ENCODE measurements at places on chromosomes 11 and 22. TPM values are rescaled to one million over a fixed set of nuclear protein-coding genes. Genes with fewer than 3 reads are reported as not detected.

GRCh38 chr11:116742104-116742503 lies 30.7 kb downstream of the BUD13 start:
- DNase-seq, result peak; percentile 14
- H3K27me3 ChIP-seq, result no peaks in the 10 kb centered on the region
- H3K4me3 ChIP-seq, result no peak overlapping the region
- H3K27ac ChIP-seq, result no peak overlapping the region
- 0 out of 2 replicates have a peak, but pooled peaks cover 3% of the 10 kb centered on the region for H3K36me3 ChIP-seq

GRCh38 chr22:20630873-20631617 lies 123.6 kb downstream of the MED15 start:
- no peak overlapping the region for H3K27ac ChIP-seq
- H3K27me3 ChIP-seq, result no peaks in the 10 kb centered on the region
- no peaks in the 10 kb centered on the region for H3K4me1 ChIP-seq
- H3K36me3 ChIP-seq, result no peaks in the 10 kb centered on the region
- no peak overlapping the region for H3K4me3 ChIP-seq

GRCh38 chr11:100705447-100705846 lies 18.4 kb downstream of the ARHGAP42 start:
- no peak overlapping the region for H3K4me3 ChIP-seq
- H3K27ac ChIP-seq, result no peak overlapping the region
- no peaks in the 10 kb centered on the region for H3K27me3 ChIP-seq
- peaks cover 12% of the 10 kb centered on the region for H3K4me1 ChIP-seq
- no peak for DNase-seq
- no peaks in the 10 kb centered on the region for H3K36me3 ChIP-seq

DNA sequence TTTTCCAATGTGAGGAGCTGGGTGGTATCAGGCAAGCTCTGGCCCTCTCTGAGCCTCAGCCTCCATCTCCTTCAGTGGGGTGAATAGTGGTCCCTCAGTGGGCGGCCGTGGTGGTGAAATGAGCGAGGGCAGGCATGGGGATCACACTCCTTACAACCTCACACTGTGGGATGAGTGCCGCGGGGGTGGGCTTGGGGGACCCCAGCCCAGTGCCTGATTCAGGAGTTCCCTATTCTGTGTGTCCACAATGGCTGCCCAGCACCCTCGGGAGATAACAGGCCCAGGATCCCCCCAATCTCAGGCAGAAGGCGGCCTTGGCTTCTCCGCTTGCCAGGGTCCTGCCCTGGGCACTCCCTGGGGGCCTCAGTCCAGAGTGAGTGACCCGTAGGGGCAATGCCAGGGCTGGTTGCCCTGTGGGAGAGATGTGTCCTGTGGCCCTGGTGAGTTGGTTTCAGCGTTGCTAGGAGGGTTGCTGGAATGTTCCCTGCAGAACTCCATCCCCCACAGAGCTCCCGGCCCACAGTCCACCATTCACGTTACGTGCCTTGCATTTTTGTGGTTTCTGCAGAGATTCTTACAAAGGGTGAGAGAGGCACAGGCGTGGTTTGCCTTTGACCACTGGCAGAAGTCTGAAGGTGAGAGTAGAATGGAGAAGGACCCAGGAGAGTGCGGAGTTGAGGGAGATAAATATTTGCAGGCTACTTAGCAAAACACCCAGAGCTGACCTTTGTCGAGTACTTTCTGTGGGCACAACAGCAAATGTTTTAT lies 2.9 kb downstream of the ALDH3B1 start:
- H3K36me3 ChIP-seq, result no peaks in the 10 kb centered on the region
- no peaks in the 10 kb centered on the region for H3K27me3 ChIP-seq
- H3K27ac ChIP-seq, result no peak overlapping the region
- H3K4me3 ChIP-seq, result no peak overlapping the region
- no peak for DNase-seq

- no peak overlapping the region for H3K27ac ChIP-seq
- H3K36me3 ChIP-seq, result no peaks in the 10 kb centered on the region
- no peak for DNase-seq
These were observed 55.8 kb downstream of the CLMP start for GRCh38 chr11:123139206-123139605.

DNA sequence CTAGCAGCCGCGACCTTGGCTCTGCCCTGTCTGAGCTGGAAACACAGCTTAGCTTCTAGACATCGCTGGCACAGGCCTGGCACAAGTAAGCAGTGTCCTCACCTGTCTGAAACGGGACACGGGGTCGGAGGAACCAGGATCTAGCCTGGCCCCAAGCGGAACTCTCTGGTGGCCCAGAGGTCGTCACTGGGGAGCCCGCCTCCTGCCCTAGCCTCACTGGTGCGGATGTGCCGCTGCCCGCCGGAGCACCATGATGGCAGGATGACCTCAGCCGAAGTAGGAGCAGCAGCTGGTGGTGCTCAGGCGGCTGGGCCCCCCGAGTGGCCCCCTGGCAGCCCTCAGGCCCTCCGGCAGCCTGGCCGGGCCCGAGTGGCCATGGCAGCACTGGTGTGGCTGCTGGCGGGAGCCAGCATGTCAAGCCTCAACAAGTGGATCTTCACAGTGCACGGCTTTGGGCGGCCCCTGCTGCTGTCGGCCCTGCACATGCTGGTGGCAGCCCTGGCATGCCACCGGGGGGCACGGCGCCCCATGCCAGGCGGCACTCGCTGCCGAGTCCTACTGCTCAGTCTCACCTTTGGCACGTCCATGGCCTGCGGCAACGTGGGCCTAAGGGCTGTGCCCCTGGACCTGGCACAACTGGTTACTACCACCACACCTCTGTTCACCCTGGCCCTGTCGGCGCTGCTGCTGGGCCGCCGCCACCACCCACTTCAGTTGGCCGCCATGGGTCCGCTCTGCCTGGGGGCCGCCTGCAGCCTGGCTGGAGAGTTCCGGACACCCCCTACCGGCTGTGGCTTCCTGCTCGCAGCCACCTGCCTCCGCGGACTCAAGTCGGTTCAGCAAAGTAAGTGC lies 871 bp downstream of the SLC35E4 start:
- peaks cover 4% of the 10 kb centered on the region for H3K36me3 ChIP-seq
- peaks cover 10% of the 10 kb centered on the region for H3K4me1 ChIP-seq
- 0 out of 2 replicates have a peak, but pooled peaks cover 3% of the 10 kb centered on the region for H3K27me3 ChIP-seq
- H3K4me3 ChIP-seq, result peak overlapping the region; percentile 80
- peak; percentile 47 for DNase-seq
- no peak overlapping the region for H3K27ac ChIP-seq

GRCh38 chr11:122343210-122343609 lies 227.2 kb upstream of the BLID start:
- H3K4me3 ChIP-seq, result no peak overlapping the region
- no peak overlapping the region for H3K27ac ChIP-seq
- no peaks in the 10 kb centered on the region for H3K36me3 ChIP-seq
- H3K4me1 ChIP-seq, result no peaks in the 10 kb centered on the region
- H3K27me3 ChIP-seq, result no peaks in the 10 kb centered on the region
- DNase-seq, result no peak

DNA sequence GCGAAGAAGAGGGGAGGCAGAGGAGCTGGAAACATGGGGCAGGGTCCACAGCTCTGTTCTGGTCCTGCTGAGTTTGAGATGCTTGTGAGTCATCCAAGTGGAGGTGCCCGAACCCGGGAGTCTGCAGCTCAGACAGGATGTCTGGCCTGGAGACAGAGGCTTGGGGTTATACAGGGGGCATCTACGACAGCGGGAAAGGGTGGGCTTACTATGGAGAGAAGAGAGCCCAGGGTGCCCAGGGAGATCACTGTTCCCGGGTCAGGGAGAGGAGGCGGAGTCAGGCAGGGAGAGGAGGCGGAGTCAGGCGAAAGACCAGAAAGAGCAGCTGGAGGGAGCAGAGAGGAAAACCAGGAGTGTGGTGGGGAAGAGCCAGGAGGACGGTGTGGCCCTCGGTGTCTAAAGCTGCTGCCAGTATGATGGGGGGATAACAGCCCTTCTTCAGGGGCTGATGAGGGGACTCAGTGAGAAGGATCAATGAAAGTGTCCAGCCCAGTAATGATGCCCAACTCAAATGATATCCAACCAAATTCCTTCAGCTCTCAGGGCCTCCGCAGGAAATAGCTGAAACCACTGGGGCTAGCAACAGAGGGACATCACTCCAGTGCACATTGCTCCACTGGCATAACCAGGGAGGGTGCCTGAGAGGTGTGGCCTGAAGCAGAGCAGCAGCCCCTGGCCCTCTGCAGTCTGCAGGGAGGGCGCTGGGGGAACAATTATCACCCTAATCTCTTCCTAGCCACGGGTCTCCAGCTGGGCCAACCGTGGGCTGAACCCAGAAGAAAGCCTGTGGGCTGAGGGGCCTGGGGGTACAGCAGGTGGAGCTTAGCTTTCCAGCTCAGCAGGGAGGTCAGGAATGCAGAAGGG lies 2.6 kb upstream of the LTBP3 start:
- peak overlapping the region; percentile 35 for H3K4me3 ChIP-seq
- peak; percentile 83 for DNase-seq
- H3K27ac ChIP-seq, result no peak overlapping the region
- H3K36me3 ChIP-seq, result no peaks in the 10 kb centered on the region
- H3K4me1 ChIP-seq, result peaks cover 35% of the 10 kb centered on the region

- H3K36me3 ChIP-seq, result no peaks in the 10 kb centered on the region
- no peaks in the 10 kb centered on the region for H3K4me1 ChIP-seq
- no peak overlapping the region for H3K27ac ChIP-seq
- H3K4me3 ChIP-seq, result no peak overlapping the region
- no peak for DNase-seq
These were observed 857.8 kb upstream of the FAT3 start for GRCh38 chr11:91366816-91367215.

DNA sequence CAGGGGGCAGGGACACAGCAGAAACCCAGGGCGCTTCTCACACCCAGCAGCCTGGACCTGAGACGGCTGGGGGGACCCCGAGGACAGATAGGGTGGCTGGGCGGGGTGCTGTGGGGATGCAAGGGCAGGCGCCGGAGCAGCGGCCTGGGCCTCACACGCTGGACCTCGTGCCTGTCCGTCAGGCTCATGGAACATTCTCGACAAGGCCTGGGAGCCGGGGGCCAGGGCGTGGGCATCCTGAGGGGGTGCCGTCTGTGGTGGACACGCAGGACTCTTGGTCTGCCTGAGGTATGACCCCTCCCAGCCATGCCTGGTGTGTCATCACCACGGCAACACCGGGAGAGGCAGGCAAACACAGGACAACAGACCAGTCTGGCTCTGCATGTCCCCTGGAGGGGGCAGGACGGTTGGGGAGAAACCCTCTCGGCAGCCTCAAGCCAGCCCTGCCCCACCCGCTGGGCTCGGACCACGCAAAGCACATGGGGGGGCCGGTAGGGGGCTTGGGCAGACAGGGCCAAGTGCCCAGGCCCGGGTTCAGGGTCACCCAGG lies 21.4 kb downstream of the MRPL23 start:
- no peaks in the 10 kb centered on the region for H3K36me3 ChIP-seq
- DNase-seq, result no peak
- no peak overlapping the region for H3K27ac ChIP-seq
- no peaks in the 10 kb centered on the region for H3K4me1 ChIP-seq
- H3K27me3 ChIP-seq, result no peaks in the 10 kb centered on the region

- DNase-seq, result no peak
- no peaks in the 10 kb centered on the region for H3K4me1 ChIP-seq
- no peak overlapping the region for H3K4me3 ChIP-seq
- H3K27me3 ChIP-seq, result no peaks in the 10 kb centered on the region
- no peaks in the 10 kb centered on the region for H3K36me3 ChIP-seq
- H3K27ac ChIP-seq, result no peak overlapping the region
These were observed 46.4 kb upstream of the FTH1 start for GRCh38 chr11:62013537-62014476.

DNA sequence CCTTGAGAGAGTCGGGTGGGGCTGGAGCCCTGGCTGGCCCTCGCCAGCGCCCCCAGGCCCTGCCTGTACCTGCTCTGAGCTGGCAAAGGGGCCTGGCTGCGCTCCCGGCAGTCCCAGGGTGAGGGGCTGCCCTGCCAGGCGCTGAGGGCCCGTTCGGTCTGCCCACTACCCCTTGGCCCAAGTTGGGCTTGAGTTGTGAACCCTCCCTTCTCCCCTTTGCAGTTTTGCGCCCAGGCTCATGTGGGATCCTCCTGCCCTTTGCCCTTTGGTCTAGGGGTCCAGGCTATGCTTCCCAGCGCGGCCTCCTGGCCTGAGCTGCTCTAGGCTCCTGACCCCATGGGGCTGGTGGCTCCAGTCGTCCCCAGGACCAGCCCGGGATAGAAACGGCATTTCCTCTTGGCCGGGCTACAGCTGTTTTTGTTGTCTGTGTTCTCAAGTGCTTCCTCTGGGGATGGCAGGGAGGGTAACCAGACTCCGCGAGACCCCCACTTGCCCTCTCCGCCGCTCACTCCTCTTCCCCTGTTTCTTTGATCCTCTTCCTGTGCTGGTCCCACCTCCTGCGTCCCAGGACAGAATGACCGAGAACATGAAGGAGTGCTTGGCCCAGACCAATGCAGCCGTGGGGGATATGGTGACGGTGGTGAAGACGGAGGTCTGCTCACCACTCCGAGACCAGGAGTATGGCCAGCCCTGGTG lies 34.9 kb downstream of the PRDM11 start:
- 0 out of 2 replicates have a peak, but pooled peaks cover 5% of the 10 kb centered on the region for H3K27me3 ChIP-seq
- H3K36me3 ChIP-seq, result no peaks in the 10 kb centered on the region
- DNase-seq, result peak; percentile 44
- peaks cover 13% of the 10 kb centered on the region for H3K4me1 ChIP-seq

- H3K4me3 ChIP-seq, result no peak overlapping the region
- no peaks in the 10 kb centered on the region for H3K27me3 ChIP-seq
- no peak for DNase-seq
- H3K36me3 ChIP-seq, result no peaks in the 10 kb centered on the region
- no peak overlapping the region for H3K27ac ChIP-seq
- H3K4me1 ChIP-seq, result no peaks in the 10 kb centered on the region
These were observed 29.9 kb downstream of the PIWIL3 start for GRCh38 chr22:24744638-24745037.

DNA sequence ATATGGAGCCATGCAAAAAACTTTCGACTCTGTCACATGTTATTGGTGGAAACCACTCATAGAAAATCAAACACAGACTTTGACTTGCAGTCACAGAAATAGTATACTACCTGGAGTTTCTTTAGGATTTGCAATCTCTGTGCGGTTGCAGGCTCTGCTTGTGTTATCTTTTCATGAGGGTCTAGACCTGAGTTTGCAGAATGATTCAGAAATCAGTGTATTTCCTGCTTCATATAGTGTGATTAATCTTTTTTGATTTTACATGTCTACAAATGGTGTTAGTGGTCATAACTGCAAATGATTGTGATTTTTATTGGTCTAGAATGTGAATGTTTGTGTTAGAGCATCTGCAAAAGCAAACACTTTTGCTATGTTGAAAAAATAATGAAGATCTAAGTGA lies 690.2 kb downstream of the NTM start:
- no peak overlapping the region for H3K27ac ChIP-seq
- H3K4me1 ChIP-seq, result no peaks in the 10 kb centered on the region
- no peaks in the 10 kb centered on the region for H3K36me3 ChIP-seq
- DNase-seq, result no peak
- H3K27me3 ChIP-seq, result no peaks in the 10 kb centered on the region

- no peaks in the 10 kb centered on the region for H3K4me1 ChIP-seq
- H3K27ac ChIP-seq, result no peak overlapping the region
- no peak for DNase-seq
- peaks cover 5% of the 10 kb centered on the region for H3K27me3 ChIP-seq
- no peaks in the 10 kb centered on the region for H3K36me3 ChIP-seq
These were observed 7.5 kb downstream of the ME3 start for GRCh38 chr11:86664930-86665329.

Gene GDPD4
- not detected for total RNA-seq

Gene KDM4E
- total RNA-seq, result not detected

Gene RAB36
- total RNA-seq, result 1.2 TPM

Gene AMOTL1
- total RNA-seq, result 18.7 TPM

Gene SLC25A22
- 46.4 TPM for total RNA-seq

Gene DBX1
- total RNA-seq, result not detected

Gene RBM4B
- total RNA-seq, result 22.9 TPM
